ENCODE measurements at places on chromosomes 1 and 21. TPM values are rescaled to one million over a fixed set of nuclear protein-coding genes. Genes with fewer than 3 reads are reported as not detected.

TDRD10 gene
- total RNA-seq: 0.65 TPM

- no peak for DNase-seq
Measured at GRCh38 chr1:207429963-207430362, 24.2 kb upstream of the CR2 start.

HSD3B1 gene
- total RNA-seq: 0.41 TPM

SLC6A17 gene
- 0.06 TPM for total RNA-seq

ELOVL1 gene
- 104 TPM for total RNA-seq

DNA sequence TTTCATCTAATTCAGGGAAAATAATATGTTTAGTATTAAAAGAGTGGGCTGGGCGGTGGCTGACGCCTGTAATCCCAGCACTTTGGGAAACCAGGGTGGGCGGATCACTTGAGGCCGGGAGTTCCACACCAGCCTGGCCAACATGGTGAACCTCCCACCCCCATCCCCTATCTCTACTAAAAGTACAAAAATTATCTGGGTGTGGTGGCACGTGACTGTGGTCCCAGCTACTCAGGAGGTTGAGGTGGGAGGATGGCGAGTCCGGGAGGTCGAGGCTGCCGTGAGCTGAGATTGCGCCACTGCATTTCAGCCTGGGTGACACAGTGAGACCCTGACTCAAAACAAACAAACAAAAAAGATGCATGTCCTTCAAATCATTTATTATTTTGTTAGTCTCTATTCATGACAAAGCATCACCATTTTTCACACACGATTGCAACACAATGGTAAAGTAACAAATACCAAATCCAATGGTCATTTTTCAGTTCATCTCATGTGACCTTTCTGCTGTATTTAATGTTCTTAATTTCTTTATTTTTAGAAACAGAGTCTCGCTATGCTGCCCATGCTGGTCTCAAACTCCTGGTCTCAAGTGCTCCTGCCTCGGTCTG is 1.0 kb downstream of the MSH4 start:
- no peak for DNase-seq

DNA sequence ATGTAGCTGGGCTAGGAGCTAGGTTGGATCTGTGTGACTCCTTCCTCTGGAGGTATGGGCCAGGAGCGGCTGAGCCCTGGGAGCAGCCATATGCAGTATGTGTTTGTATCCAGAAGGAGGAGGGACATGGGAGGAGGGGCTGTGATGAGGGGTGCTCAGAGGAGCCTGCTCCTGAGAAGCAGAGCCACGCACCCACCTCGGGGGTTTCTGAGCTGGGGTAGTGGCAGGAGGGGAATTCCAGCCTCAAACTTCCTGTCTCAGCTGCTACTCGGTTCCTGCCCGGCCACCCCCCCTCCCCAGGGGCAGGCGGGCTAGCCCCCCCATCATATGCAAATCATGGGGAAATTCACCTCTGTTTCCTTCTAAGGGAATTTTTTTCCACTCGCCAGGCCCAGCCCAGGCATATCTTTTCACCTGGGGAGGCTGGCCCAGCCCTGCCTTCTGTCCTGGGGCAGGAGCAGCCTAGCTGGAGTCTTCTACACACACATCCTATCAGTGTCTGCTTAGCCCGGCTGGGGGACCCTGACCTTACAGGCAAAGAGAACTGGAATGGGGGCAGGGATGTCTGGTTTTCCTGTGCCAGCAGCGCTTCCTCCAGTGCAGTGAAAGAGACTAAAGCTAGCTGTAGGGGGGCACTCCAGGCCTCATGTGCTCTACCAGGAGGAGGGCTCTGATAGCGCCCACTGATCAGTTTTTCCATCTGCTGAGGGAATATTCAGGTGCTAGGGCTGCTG is 3.0 kb downstream of the ZC3H12A start:
- peak; percentile 87 for DNase-seq

DNA sequence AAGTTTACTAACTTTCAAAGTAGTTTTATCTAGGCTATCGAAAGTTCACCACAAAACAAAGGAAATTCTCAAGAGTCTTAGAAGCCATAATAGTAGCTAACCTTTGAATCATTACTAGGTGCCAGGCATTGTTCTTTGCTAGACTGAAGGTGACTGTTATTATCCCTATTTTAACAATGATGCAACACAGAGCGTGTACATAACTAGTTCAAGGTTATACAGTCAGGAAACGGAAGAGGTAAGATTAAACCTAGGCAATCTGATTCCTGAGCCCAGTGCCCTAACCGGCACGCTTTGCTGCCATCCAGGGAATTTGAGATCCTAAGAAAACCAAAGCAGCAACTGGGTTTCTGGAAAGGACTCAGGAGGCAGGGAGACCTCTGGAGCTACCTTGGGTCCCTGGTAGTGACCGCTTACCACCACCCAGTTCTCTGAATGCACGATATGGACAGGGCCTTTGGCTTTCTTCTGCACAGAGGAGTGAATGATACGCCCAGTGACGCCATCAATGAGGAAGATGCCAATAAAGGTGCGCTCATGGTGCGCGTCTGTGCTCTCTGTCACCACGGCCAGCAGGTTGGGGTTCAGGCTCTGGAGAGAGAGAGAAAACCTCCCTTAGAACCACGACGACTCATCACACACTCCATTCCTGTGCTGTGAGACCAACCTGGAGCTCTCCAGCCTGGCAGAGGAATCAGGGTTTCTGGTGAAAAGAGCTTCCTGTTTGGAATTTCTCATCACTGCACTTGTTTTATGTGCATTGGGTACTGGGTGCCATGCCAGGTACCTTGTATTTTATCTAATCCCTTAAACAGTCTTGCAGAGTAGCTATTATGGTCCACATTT is 13.1 kb upstream of the UBR4 start:
- no peak for DNase-seq

OTUD3 gene
- total RNA-seq: 15.4 TPM

GRCh38 chr1:119429687-119430086 is 14.7 kb downstream of the HSD3B2 start:
- DNase-seq: no peak

DNA sequence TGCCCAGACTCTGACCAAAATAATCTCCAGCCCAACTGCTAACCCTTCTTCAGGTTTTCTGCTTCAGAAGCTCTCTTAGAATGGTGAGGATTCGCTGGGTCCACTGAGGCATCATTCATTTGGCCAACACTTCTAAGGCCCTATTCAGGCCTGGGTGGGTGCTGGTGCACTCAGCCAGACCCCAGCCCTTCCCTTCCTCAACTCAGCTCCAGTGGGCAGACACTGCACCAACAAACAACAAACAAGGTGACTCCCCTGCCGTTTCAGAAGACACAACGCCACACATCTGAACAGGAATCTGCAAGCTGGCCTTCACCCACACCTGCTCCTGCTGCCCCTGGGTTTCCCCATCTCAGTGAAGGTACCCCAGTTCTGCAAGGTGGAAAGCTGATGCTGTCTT is 6.0 kb downstream of the HEYL start:
- DNase-seq: no peak

DNA sequence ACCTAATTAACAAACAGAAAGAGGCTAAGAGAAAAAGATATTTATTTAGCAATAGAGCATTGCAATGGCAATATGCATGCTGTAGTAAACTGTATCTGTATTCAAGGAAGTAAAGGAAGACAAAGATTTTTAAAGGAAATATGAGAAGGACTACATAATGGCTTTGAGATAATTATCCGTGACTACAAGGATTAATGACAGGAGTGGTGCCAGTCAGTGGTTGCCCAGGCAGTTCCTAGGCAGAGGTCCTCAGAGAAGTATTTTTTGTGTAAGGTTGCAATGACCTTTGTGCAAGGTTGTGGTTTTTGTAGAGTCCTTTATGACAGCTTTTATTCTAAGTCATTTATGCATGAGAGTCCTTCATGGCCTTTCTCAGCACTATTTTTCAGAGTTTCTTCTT is 711.1 kb upstream of the CHRM3 start:
- no peak for DNase-seq

CD48 gene
- total RNA-seq: 6.1 TPM

PCSK9 gene
- 3.6 TPM for total RNA-seq

AKNAD1 gene
- not detected for total RNA-seq

GRCh38 chr21:20418353-20418752 is 579.9 kb upstream of the NCAM2 start:
- DNase-seq: no peak

PALMD gene
- total RNA-seq: 4.4 TPM
